ENCODE measurements at places on chromosomes 6 and 20.

DNA sequence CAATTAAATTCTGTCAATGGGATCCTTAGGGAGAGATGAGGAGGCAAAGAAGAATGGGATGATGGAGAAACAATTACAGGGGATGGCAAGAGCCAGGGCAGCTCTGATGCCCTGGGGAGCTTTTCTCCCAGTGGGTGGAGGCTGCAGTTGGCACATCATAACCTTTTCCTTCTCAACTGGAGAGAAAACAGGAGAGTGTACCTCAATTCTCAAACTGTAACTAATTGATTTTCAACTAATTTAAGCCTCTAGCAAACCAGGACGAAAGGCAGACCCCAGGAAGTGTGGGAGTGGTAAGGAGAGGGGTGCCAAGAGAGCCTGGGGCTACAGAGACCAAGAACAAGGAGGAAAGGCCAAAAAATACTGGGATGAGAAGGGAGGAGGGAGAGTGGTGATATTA lies 5.7 kb downstream of the BMP5 start:
- DNase-seq: no peak

GRCh38 chr6:44715188-44715587 lies 327.7 kb downstream of the CDC5L start:
- peak; percentile 41 for DNase-seq

DNA sequence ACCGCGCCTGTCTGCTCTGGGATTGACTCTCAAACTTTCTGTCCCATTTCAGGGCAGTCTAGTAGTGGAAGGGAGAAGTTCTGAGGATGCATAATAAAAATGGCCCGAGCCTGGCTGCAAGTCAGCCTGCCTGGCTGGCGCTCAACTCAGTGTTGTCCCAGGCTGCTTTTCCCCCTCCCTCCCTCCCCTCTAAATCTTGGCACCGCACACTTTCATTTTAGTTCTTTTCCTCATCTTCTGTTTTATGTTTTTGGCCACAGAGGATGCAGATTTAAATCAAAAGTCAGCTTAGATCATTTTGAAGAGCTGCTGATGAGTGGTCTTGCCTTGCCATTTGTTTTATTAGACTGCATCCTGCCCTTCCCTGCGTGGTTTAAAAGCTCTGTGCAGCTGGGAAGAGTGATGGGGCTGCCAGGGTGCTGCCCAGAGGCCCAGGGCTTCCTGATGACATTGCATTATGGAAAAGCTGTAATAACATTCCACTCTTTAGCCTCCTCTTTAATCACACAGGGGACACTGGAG lies 6.5 kb upstream of the UQCC2 start:
- no peak for DNase-seq

DNA sequence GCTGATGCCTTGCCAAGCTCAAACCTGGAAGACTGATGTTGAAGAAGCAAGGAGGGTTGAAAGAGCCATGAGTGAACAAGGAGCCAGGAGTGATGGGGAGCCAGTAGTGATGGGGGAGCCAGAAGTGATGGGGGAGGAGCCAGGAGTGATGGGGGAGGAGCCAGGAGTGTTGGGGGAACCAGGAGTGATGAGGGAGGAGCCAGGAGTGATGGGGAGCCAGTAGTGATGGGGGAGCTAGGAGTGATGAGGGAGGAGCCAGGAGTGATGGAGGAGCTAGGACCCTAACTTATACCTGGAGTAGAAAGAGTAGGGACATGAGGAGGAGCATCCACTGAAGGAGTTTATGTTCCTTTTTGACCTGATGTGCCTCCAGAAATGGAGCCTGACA lies 14.6 kb upstream of the CD93 start:
- no peak for DNase-seq

- DNase-seq: peak; percentile 8
These were observed 178.2 kb downstream of the SYNE1 start for GRCh38 chr6:152458648-152459644.

DNA sequence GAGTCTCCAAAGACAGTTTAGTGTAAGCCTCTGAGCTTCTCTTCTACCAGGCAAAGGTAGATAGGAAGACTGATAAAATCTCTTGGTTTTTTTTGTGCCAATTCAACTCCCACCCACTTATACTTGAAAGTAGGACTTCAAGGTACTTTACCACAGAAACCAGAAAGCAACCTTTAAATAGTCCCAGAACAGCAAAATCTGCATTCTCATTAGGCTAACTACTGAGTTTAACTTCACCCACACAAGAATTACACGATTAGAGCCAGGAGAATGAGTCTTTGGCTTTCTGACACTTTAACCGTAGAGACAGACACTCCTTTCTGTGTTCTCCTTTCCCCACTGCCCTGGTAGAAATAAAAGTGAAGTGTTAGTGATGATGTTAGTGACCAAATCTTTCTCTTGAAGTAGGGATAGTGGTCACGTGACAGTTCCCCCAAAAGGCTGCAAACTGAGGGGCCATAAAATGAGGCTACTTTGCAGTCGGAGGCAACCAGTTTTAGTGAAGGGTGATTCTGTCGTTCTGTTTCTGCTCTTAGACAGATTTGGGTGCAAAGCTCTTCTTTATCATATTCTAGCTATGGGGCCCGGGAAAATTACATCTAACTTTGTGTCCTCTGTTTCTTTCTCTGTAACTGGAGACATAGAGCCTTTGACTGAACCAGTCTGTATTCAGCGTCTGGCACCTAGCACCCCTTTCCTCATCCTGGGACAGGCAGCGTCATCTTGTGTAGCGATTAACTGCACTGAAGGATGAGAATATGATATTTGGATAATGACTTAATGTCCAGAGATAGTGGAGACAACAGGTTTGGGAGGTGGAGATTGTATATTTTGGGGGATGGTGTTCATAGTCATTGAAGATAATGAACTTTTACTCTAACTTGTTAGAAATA lies 206.4 kb upstream of the CITED2 start:
- DNase-seq: no peak

GRCh38 chr6:32886681-32887383 lies 32.8 kb downstream of the PSMB9 start:
- peak; percentile 48 for DNase-seq

DNA sequence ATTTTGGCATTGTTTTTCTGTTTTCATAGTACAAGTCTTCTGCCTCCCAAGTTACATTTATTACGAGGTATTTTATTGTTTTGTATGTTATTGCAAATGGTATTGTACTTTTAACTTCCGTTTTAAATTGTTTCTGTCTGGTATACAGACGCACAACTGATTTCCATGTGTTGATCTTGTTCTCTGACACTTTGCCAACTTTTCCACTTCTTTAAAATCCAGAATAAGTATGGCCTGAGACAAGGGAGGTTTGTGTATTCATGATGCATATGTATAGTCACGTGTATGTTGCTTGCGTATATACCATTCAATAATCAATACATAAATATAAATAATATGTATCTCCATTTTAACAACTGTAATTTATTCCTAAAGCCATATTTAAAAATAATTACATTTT lies 41.2 kb downstream of the THBS2 start:
- no peak for DNase-seq

- no peak for DNase-seq
These were observed 31.5 kb downstream of the RRBP1 start for GRCh38 chr20:17650301-17651128.

GRCh38 chr6:16570221-16570553 lies 191.1 kb downstream of the ATXN1 start:
- no peak for DNase-seq

DNA sequence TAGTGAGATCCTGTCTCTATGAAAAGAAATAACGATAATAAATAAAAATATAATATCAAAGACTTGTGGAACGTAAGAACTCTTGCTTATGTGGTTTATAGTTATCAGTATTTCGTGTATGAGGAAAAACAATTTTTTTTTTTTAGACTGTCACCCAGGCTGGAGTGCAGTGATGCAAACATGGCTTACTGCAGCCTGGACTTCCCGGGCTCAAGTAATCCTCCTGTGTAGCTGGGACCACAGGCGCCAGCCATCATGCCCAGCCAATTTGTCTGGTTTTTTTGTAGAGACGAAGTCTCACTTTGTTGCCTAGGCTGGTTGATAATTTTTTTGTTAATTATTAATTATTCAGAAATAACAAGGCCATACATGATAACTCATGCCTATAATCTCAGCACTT lies 18.6 kb upstream of the CDK19 start:
- DNase-seq: no peak

DNA sequence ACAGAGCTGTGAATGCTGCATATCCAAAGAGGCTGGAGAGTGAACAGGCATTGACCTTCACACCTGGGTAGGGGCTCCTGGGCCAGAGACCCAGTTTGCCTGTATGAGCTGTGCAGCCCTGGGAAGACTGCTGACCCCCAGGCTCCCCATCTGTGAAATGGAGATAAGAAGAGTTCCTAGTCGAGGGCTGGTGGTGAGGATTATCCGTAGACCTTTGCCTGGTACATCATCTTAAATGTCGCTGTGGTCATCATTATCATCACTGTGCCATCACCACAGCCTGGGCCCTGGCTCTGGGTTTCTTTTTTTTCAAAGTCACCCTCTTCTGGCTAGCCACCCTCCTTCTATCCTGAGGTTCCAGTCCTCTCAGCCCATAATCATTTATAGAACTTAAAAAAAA lies 12.0 kb downstream of the AGPAT4 start:
- DNase-seq: no peak

DNA sequence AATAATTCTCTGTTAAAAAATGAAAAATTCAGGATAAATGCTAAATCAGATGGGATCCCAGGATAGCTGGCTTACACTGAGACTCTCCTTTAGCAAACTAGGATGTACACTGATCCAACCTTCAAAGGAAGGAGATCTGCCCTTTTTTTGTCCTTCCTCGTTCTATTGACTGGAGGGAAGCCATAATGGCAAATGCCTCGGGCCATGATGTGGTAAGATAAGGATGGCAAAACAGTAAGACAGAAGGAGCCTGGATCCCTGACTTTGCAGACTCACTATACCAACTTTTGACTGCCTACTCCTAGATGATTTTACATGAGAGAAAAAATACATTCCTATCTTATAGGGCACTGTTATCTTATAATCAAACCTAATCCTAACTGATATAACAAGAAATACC lies 156.9 kb upstream of the BEND3 start:
- no peak for DNase-seq

DNA sequence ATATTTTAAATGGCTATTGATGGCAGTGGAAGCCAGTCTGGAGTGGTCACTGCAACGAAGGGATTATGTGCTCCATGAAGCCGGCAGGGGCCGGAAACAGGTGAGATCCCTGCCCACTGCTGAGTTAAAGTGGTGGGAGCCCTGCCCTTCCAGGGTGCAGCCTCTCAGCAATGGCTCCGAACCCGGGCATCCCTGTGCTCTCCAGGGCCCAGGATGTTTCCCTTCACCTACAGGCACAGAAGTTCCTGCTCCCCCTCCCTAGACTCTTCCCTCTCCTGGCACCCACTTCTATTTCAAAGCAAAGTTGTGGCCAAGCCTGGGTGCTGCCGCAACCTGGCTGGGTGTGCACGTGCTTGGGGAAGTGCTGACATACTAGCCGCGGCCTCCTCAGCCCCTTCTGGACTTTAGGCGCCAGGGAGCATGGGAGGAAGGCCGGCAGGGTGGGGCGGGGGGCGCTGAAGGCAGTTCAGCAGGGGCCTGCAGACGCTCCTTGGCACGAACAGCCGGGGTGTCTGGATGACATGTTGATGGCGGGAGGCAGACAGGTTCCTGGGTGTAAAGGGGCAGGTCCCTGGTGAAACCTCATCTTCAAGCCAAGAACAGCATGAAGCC lies 452.3 kb downstream of the HTR1B start:
- DNase-seq: no peak

- DNase-seq: no peak
These were observed 288.5 kb downstream of the CDH26 start for GRCh38 chr20:60246751-60247150.

GRCh38 chr20:33647603-33648395 lies 14.3 kb upstream of the C20orf144 start:
- DNase-seq: no peak

DNA sequence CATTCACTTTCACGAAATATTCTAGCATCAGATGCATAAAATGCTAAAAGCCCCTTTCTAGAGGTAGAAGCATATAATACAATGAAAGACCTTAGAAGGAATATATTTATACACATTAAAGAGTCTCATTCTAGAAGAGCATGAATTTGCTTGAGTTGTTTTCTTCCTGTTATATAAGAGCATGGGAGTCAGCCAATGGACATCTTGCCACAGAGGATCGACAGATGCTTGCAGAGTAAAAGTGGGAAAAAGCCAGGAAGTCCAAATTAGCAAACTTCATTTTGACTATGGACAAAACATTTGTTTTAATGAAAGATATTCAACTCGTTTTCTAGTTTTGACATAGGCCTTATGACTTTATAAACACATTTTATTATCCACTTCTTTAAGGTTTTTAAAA lies 44.2 kb upstream of the RIPPLY2 start:
- no peak for DNase-seq

DNA sequence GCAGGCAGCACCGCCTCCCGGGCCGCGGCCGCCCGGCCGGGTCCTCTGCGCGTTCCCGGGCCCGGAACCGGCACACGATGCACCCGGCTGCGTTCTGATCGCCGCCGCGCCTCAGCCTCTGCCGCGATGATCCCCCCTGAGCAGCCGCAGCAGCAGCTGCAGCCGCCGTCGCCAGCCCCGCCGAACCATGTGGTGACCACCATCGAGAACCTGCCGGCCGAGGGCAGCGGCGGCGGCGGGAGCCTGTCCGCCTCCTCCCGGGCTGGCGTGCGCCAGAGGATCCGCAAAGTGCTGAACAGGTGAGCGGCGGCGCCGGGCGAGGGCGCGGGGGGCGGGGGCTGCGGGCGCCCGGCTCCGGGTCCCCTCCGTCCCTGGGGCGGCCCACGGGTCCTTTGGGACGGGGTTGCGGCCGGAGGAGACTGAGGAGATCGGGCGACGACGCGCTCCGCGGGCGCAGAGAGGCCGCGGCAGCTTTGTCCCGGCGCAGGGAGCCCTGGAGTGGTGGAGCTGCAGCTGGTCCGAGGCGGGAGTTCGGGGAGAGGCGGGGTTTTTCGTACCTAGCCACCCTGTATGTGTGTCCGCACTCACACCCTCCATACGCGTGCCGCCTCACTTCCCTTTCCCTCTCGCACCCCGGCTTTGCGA lies 659 bp downstream of the SLC35F1 start:
- DNase-seq: no peak

DNA sequence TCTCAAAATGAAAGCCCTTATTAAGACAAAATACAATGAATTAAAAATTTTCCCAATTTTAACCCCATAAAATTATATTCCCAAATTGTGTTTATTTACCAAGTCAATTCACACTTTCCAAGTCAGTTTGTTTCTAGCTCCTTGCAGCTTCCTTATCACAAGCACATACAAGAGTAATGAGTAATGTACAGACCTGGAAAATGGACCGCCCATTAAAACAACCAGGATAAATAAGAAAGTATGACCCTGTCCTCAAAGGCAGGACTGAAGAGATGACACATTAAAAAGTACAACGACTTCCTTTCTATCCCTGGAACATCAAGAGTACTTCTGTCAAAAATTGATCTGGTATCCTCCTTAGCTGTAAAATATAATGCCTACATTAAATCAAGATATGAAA lies 47.1 kb upstream of the TMX4 start:
- no peak for DNase-seq

DNA sequence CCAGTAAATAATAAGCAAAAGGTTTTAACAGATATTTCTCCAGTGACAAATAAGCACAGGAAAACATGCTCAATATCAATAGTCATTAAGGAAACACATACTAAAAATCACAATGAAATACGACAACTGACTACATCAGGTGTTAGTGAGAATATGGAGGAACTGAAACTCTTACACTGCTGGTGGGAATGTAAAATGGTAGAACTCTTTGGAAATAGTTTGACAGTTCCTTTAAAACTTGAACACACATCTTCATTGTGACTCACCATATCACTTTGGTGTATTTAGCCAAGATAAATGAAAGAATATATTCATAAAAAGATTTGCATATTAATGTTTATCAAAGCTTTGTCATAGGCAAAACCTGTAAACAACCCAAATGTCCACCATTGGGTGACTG lies 11.3 kb upstream of the MAP3K5 start:
- DNase-seq: no peak
